ENCODE measurements at places on chromosomes 16 and 17.

- no peak for DNase-seq
Observed at GRCh38 chr17:82041144-82041814, 3.8 kb upstream of the DCXR start.

- no peak for DNase-seq
Observed at GRCh38 chr16:813204-813915, 12.8 kb upstream of the GNG13 start.

DNA sequence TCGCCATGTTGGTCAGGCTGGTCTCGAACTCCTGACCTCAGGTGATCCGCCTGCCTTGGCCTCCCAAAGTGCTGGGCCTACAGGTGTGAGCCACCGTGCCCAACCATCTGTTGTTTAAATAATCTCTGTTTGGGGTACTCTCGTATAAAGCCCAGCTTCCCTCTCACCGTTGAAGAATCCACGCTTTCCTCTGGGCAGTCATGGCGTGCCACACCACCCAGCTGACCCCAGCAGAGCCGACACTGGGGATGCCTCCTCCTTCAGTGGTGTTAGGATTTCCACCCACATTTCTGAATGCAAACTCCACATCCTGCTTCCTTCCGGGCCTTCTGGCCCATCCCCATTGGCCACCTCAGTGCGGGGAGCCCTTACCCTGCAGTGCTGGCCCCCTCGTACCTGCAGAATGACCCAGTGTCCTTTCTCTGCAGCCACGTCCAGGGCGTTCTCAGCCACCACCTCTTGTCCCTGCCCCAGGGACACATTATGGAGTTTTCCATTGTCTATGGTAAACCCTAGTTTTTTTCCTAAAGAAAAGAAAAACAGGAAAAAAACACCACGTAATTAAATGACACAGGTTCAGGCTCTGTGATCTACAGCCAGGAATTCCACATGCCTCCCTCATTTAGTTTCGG is 60.4 kb downstream of the PGS1 start:
- DNase-seq: no peak

GRCh38 chr17:73138541-73139138 is 26.2 kb upstream of the SSTR2 start:
- DNase-seq: no peak

GRCh38 chr16:51807551-51807950 is 656.5 kb upstream of the SALL1 start:
- DNase-seq: no peak

DNA sequence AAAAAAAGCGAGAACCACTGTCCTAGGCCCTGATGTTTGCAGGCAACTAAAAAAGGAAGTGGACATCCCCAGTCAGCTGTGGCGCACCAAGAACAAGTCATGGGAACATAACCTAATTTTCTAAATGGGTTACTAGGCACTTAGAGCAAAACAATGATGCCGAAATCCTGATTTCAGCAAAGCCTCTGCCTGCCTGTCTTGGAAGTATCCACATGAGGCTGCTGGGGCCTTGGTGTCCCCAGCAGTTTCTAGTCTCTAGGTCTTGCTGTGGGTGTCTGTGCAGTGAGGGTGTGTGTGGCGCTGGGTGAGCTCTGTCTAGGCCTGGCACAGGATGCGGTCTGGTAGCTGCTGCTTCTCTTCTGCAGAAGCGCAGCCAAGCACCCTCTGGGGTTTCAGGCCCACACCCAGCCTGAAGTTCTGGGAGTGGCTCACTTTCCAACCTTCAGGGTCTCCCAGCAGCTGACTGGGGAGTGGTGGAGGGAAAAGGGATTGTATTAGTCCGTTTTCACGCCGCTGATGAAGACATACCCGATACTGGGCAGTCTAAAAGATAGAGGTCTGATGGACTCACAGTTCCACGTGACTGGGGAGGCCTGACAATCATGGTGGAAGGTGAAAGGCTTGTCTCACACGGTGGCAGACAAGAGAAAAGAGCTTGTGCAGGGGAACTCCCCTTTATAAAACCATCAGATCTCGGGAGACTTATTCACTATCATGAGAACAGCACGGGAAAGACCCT is 21.1 kb downstream of the STH start:
- DNase-seq: no peak

- no peak for DNase-seq
Observed at GRCh38 chr17:70562137-70562536, 392.8 kb downstream of the KCNJ2 start.

DNA sequence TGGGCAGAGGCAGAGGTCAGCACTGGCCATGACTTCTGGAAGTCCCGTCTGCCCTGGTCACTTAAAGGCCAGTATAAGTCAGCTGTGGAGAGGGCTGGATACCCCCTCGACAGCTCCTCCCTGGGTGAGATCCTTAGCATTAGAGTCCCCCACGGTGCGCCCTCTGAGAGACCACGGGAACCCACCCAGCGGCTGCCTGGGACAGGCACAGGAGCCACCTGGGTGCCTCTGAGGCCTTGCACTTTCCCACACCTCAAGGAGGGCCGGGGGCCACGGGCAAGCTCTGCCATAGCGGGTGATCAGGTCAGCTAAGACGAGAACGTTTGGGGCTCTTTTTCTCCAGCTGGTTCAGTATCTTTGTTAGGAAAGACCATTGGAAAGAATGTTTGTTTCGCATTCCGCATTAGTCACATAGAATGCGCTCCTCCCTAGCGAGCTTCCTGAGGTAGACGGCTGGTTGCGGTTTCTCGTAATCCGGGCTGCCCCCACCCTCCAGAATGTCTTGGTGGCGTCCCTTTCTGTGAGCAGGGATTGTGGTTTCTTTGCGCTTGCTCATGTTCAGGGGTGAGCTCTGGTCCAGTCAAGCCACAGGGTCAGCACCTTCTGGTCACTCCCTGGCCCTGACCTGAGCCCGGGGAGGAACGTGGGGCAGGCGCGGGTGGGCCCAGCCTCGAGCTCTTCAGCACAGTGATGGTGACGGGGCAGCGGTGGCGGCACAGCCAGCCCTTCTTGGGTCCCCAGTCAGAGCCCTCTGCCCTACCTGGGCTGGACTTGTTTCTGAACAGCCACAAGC is 25.2 kb downstream of the NME3 start:
- DNase-seq: no peak

Measured in cortex of kidney (tissue), 1 donor.